ENCODE measurements at places on chromosomes 4 and X.

DNA sequence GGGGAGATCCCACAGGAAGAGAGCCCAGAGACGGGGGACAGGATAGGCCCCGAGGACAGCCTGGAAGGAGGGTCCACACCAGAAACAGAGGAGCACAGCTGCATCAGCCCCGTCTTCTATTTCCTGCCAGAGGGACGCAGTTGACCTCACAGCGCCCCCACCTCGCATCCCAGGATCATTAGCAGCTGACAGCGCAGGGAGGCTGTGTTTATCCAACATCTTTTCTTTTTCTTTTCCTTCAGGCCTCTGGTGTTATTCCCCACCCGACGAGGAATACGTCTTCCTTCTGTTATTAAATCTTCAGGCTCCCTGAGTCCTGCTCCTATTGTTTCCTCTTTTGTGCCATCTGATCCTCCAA, 75.4 kb downstream of the DCHS2 start:
- DNase-seq: no peak

DNA sequence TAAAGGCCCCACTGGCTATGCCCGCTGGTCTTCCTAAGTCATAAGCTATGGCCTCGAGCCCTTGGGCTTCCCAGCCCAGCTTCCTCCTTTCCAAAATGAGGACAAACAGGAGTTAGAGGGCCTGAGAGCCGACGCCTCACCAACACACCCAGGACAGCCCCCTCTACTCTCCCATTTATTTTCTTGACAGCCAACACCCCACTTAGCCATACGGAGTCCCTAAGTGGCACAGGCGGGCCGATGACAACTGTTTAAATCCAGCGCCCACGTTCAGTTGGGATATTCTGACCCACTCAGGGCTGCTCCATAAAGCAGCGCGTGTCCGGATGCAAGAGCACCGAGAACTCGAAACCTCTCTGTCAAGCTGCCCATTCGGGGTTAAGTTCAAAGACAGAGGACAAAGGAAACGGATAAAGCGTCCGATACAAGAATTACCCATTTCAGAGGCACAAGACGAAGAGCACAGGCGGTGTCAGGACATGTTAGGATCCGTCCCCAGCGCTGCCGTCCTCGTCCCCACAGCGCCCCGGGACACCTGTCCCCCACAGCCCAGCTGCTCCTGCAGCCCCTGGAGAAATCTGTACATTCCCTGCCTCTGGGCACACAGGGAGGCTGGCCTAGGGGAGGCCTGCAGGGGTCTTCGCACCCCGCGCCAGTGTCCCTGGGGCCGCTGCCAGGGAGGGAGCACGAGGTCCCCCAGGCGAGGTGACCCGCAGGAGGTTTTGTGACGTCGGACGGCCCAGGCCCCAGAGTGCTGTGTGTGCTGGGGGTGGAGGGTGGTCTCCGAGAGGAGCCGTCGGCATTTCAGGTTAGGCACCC, 1.2 kb downstream of the PRKX start:
- no peak for DNase-seq

- DNase-seq: no peak
Measured at GRCh38 chrX:122272011-122272410, 912.1 kb upstream of the GRIA3 start.

DNA sequence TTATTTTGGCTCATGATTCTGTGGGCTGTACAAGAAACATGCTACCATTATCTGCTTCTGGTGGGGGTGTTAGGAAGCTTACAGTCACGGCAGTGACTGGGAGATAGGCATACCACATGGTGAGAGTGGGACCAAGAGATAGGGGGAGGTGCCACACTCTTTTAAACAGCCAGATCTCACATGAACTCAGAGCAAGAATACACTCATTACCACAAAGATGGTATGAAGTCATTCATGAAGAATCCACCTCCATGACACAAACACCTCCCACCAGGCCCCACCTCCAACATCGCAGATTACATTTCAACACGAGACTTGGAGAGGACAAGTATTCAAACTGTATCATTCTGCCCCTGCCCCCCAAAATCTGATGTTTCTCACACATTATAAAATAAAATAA, 2396.7 kb downstream of the PCDH7 start:
- no peak for DNase-seq

- no peak for DNase-seq
Measured at GRCh38 chr4:26670903-26671537, 87.1 kb downstream of the TBC1D19 start.

DNA sequence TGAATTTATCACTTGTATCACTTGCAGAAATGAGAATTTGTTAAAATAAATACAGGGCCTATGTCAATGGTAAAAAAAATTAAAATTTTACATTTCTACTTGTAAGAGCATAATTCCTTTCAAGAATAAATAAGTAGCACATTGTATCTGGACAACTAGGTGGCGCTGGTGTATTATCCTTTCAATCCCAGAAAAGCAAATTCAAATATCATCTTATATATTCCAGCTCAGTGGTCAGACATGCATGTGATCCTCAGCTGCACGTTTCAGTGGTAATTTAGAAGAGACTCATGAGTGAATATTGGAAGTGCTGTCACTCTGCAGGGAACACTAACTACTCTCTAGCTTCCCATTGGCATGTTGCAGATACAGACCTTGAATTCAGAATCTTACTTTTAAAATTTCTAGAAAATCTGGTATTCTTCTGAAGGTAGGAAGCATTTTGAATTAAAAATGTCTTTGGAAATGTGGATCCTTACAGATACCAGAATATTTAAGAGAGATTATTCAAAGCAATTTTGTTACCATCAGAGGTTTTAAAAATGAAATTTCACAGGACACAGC, 1414.7 kb upstream of the TENM3 start:
- no peak for DNase-seq

DNA sequence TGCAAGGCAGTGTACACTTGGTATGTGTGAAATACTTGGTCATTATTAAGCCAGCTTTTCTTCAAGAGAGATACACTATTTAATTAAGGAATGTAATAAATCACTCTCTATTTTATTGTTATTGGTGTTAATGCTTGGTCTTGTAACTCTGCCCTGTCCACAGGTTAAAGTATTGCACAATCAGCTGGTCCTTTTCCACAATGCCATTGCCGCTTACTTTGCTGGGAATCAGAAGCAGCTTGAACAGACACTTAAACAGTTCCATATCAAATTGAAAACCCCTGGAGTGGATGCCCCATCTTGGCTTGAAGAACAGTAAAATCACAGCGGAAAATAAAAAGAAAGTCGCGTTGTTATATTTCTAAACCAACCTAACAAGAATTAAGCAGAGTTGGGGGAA, 26.2 kb upstream of the FHDC1 start:
- no peak for DNase-seq

GRCh38 chr4:25060963-25061340, 30.2 kb upstream of the LGI2 start:
- DNase-seq: no peak

GRCh38 chrX:40272776-40273175, 175.0 kb upstream of the BCOR start:
- no peak for DNase-seq

DNA sequence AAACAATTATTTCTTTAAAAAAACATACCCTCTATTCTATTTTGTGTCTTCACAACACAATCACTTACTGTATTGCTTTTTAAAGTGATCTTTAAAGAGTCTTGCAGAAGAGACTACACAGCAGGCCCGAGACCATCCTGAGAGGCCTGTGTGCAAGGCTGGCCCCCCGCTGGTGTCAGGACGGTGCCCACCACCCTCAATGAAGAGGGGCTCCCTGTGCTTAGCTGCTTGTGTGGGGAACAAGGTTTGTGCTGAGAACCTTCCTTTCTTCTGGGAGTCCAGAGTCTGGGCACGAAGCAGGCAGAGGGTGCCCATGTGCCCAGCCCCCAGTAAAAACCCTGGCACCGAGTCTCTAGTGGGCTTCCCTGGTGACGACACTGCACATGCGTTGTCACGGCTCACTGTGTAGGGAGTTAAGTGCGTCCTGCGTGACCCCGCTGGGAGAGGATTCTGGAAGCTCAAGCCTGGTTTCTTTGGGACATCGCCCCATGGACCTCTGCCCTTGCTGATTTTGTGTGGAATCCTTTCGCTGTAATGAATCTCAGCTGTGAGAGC, 22.0 kb downstream of the RGS12 start:
- no peak for DNase-seq

- no peak for DNase-seq
Measured at GRCh38 chrX:139554991-139555675, 24.6 kb downstream of the F9 start.

DNA sequence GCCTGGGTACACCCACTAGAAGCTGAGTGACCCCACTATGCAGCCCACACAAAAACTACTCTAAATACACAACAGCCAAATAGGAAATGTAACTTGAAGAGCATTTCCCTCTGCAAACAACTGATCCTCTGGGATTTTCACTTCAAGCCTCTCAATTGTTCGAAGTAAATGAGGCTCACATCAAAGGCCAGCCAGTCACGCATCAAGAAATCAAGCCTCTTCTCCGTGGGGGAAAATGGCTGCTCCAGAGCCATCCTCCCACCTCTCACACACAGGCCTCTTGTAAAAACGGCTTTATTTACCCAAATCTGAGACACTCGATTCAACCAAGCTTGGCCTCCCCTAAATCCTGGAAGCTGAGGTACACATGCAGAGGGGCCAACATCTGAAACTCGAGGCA, 14.3 kb downstream of the PCDH19 start:
- no peak for DNase-seq

DNA sequence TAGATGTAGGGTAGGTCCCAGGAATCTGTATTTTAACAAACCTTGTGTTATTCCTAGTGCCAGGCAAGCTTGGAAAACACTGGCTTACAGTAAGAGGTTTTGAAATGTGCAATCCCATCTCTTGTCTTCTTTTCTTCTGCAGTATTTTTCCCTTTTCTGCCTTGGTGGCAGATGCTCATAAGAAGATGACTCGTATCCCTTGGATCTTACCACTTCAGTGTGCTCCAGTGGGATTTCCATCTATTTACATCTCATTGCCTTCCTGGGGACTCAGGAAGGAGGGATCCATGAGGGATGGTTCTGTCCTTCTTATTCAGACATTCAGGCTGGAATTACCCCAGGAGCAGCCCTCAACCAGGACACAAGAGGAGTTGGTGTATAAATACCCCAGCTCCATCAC, 136.6 kb downstream of the NHS start:
- no peak for DNase-seq

- no peak for DNase-seq
Measured at GRCh38 chrX:51496501-51497291, at the start of gene NUDT11. TSS of gene NUDT11 (minus strand) at chrX:51496592. CDS start at chrX:51496444, 148 bp downstream.

DNA sequence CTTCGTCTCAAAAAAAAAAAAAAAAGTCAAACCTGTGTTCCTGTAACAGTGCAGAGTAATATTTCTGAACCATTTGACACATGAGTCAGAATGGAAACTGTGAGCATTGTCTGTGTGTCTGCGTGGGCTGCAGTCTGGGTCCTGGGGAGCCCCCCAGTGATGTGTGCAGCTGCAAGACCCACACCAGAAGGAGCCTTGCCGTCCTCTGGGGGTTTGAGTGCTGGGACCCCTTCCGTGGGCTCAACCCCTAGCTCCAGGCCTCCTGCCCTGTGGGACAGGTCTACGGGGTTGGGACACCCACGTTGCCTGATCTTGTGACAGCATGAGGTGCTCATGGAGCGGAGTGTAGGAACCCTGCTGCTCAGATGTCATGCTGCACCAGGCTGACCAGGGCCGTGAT, 43.7 kb downstream of the DDX3X start:
- DNase-seq: no peak

GRCh38 chrX:150504397-150505182, 63.8 kb upstream of the MTM1 start:
- no peak for DNase-seq

DNA sequence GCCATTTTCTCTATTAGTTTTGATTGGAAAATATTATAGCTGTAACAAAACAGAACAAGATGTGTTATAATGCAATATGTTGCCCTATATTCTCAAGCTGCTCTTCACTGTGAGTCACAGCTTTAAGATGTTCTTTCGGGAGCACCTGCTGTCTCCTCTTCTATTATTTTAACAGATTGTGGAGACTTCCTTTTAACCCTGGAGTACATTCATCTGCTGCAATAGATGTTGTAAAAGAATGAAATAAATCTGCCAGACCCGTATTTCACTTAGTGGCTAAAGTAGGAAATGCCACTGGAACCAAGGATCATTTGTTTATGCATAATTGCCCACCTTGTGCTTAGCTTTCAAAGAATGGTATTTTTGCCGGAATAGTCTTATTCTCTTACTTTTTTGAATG, 11.1 kb downstream of the LSM6 start:
- DNase-seq: no peak

GRCh38 chr4:163090997-163091684, 75.5 kb downstream of the NAF1 start:
- no peak for DNase-seq

GRCh38 chr4:185128272-185129119, 14.6 kb upstream of the SLC25A4 start:
- DNase-seq: no peak

Data from activated CD4-positive, CD25-positive, alpha-beta regulatory T cell (primary cell).